NCI-H345 (cell line): ENCODE measurements at places on chromosomes 11 and 22.
A peak's percentile ranks its signal among the peaks of the same experiment; 100 is the strongest.

GRCh38 chr11:123235117-123235655 is 40.1 kb upstream of the CLMP start:
- DNase-seq: no peak

DNA sequence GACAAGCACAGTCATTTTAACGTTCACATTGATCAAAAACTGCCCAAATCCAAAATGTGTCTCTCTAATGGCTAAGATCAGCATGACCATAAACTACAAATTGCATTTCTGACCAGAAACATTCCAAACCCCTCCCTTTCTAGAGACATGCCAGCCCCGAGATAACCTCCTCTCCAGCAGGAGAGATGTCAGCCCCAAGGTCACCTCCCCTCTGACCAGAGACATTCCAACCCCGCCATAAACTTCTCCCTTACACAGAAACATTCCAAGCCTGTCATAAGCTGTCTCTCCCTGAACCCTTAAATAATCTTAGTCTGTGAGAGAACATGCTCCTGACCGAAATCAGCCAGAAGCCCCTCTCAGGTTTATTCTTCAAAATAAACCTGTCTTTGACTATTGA is 6.6 kb upstream of the EXT2 start:
- DNase-seq: no peak

- DNase-seq: no peak
Measured at GRCh38 chr22:47065756-47066615, 303.5 kb downstream of the TBC1D22A start.

GRCh38 chr11:17991783-17992433 is 20.9 kb downstream of the SERGEF start:
- DNase-seq: peak; percentile 39

DNA sequence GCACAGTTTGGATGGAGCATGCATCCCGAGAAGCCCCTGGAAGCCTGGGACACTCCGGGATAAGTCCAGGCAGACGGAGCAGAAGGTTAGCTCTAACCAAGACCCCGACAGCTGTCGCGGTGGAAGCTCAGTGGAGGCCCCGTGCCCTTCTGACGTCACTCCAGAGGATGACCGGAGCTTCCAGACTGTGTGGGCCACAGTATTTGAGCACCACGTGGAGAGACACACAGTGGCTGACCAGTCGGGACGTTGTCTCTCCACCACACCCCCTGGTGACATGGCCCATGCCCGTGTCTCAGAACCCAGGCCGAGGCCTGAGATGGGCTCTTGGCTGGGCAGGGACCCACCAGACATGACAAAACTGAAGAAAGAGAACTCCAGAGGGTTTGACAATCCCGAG is 86.3 kb downstream of the KIAA1671 start:
- DNase-seq: no peak

- DNase-seq: no peak
Measured at GRCh38 chr11:113778111-113778910, 1.3 kb upstream of the CLDN25 start.

DNA sequence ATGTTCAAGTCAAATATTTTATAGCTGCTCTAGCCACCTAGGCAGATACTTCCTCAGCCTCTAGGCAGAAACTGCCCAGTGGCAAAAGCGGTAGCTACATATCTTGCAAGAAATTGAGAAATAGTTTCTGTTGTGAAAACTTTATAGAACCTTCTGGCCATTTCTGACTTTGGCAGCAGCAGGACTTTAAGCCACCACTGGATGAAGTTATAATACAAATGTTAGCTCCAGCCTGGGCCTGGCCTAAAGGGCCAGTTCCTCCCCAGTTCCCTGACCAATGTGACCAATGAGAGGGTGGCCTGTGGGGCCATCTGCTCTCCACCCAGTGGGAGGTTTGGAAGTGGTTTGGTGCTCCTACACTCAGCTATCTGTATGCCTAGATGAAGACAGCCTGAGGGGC is 254.0 kb upstream of the NARS2 start:
- DNase-seq: no peak

DNA sequence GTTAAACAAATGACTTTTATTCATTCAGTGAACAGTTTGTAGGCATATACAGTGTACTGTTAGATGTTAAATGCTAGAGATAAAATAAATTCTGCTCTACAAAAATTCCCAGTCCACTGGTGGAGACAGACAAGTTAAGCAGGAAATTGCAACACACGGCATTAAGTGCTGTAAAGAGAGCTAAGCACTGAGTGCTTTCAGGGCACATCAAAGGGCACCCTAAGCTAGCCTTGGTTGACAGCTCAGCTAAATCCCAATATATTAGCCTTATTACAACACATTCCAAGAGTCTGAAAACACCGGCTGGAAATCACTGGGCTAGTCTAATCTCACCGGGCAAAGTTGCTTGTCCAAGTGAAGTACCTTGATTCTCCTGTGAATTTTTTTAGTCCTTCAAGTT is 55.1 kb downstream of the NOX4 start:
- DNase-seq: no peak

DNA sequence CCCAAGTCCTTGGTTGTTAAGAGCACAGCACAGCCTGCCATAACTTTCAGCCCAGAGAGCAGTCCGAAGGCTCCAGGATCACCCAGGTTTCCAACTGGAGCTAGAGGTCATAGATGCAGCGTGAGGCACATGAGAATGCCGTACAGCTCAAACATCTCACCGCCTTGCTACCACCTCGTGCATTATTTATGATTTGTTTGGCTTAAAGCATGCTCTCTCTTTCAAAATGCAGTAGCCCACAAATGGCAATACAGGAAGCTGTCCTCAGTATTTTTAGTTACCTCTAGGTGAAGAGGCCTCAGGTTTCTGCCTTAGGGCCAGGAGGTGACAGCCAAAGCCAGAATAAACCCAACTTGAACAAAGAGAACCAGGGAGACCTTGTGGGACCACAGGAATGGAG is 14.4 kb downstream of the SCN3B start:
- DNase-seq: no peak

GRCh38 chr11:111795334-111795985 is 29.3 kb upstream of the PPP2R1B start:
- DNase-seq: no peak

DNA sequence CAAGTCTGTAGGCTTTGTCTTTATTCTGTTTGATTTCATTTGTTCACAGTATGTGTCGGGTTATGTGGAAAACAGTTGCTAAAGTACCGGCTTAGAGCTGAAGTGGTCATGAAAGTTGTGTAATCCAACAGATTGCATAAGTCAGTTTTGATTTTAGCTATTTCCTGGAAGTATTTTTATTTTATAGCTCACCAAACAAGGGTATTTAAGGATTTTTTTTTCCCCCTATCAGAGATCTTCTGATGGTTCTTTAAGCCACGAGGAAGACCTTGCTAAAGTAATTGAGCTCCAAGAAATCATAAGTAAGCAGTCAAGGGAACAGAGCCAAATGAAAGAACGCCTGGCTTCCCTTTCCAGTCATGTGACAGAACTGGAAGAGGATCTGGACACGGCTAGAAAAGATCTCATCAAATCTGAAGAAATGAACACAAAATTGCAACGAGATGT is 55.9 kb downstream of the PPFIA1 start:
- no peak for DNase-seq

DNA sequence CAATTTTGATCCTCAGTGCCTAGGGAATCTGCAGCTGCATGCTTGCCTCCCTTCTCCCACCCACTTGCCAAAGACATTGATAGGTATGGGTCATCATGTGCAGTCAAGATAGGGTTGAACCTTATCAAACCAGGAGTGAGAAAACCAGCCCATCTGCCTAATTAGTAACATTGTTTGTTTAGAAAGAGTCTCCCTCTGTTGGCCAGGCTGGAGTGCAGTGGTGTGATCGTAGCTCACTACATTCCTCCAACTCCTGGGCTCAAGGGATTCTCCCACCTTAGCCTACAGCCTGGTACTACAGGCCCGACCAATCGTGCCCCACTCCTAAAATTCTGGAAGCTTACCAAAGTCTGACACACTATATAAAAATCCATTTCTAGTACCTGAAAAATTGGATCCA is 4.6 kb downstream of the C11orf71 start:
- DNase-seq: no peak

GRCh38 chr11:1407668-1408067 is 17.9 kb downstream of the BRSK2 start:
- no peak for DNase-seq

GRCh38 chr11:64801561-64802369 is 1.2 kb downstream of the MAP4K2 start:
- no peak for DNase-seq

GRCh38 chr11:122430490-122430889 is 225.0 kb upstream of the UBASH3B start:
- DNase-seq: no peak

DNA sequence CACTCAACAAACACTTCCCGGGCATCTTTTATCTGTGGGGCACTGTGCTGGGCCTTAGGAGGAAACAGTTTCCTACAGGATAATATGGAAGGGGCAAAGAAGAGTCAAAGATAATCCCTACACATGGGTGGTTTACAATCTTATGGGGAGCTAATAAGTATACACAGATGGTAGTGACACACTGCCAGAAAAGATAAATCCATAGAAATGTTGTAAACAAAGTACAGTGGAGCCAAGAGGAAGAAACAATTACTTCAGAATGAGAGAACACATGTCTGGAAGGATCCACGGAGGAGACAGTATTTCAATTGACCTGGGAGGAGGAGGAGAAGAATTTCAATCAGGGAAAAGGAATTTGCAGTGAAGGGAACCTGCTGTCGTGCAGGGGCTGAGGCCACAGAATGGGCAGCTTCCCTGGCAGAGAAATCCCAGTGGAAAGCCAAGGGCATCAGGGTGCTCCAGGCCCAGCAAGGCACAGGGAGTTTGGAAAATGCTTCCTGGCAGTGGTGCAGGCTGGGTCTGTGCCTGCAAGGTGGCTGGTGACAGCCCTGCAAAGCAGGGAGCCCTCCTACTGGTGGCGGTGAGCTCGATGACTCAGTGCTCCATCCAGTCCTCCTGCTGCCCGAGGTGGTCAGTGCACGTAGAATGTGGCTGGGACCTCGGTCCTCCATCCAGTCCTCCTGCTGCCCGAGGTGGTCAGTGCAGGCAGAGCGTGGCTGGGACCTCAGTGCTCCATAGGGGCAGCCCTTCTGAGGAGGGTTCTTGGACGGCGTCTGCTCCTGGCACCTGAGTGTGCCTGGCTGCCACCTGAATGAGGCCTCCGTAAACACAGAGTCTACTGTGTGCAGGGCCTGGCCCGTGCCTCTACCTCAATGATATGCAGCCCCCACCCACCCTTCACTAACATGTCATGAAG is 444.3 kb upstream of the B3GAT1 start:
- no peak for DNase-seq

DNA sequence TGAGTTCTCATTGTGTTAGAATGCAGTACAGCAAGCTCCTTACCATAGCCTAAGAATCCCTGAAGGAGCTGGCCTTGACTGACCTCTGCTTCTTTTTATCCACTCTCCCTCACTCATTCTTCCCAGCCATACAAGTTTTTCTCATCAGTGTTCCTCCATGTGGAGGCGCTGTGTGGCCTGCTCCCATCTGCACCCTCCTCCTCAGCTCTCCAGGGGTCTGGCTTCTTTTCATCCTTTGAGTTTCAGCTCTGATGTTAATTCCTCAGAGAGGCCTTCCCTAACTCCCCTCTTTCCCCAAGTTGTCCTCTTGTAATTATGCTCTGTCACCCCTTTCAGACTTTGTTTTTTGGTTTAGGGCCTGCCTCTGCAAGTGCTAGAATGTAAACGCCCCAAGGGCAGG is 144.8 kb downstream of the WNT7B start:
- no peak for DNase-seq

GRCh38 chr22:47090591-47091245 is 328.3 kb downstream of the TBC1D22A start:
- DNase-seq: peak; percentile 72

DNA sequence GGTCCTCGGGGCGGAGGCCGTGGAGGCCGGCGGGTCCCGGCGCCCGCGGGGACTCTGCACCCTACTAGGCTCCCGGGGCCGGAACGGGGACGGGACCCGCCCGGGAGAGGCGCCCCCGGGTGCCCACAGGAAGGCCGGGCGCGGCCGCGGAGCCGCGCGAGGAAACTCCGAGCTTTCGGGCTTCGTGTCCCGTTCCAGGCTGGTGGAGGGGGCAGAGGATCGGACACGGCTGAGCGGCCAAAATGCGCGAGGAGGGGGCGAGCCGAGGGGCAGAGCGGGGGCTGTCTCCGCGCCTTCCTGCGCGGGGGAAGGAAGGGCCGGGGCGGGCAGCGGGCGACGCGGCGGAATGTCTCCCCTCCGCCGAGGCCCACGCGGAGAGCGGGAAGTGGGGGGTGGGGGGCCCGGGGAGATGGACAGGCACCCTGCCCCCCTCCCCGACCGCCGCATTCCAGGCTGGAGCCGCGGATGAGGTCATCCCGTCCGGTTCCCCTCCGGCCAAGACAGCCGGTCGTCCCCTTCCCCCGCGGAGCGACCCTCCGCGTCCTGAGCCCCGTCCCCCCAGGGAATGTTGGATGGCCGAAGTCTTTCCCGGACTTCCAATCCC is 430 bp downstream of the CDC42EP1 start:
- no peak for DNase-seq

GRCh38 chr22:20756846-20757245 is 17.1 kb upstream of the SERPIND1 start:
- DNase-seq: no peak

DNA sequence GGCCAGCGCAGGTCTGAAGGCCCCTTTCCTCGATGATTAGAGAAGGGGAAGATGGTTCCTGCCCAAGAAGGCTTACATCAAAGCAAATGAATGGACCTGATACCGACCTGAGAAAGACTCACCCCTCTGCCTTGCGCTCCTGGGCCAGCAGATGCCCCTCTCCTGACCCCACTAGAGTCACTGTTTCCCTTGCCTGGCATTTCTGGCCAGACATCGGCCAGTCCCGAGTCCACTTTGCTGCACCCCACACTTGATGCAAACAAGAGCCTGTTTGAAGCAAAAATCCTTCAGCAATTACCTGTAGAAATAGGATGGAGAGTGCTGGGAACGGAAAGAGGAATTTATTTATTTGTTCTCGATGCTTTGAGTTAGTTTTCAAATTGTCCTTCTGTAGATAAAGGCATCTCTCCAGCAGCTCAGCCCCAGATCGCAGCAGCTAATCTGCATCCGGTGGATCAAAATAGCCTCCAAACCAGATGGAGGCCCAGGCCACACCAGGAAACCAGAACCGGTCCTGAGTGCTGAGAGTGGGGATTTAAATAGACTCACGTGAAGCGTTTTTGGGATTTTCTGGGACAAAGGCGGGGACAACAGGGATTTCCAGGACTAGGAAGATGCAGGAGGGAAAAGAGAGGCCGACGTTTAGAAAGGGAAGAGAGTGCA is 148.6 kb downstream of the TRIM29 start:
- no peak for DNase-seq

DNA sequence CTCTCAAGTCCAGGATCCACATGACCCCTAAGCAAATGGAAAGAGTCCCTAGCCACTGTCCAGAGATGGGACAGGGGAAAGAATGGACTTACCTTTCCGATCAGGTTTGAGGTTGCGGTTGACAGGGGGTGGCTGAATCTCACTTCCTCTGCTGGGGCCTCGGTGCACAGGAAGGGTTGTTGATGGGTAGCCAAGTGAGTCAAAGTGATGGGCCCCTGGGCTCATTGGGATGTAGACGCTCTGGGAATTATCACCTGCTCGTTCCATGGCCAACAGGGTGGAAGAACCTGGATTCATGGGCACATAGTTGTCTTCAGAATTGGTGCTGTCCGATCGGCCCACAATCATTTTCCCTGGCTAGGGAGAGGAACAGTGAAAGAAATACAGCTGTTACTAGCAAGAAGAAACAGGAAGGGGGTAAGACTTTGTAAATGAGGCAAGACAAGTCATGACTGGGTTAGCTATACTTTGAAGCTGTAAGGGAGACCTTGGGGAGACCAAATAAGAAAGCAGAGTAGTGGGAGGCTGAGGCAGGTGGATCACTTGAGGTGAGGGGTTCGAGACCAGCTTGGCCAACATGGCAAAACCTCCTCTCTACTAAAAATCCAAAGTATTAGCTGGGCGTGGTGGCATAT is 34.7 kb downstream of the USP35 start:
- no peak for DNase-seq

- DNase-seq: peak; percentile 31
Measured at GRCh38 chr11:17063171-17064002, 14.1 kb downstream of the RPS13 start.
